ENCODE measurements at places on chromosomes 11 and 22. TPM values are rescaled to one million over a fixed set of nuclear protein-coding genes. Genes with fewer than 3 reads are reported as not detected.

DNA sequence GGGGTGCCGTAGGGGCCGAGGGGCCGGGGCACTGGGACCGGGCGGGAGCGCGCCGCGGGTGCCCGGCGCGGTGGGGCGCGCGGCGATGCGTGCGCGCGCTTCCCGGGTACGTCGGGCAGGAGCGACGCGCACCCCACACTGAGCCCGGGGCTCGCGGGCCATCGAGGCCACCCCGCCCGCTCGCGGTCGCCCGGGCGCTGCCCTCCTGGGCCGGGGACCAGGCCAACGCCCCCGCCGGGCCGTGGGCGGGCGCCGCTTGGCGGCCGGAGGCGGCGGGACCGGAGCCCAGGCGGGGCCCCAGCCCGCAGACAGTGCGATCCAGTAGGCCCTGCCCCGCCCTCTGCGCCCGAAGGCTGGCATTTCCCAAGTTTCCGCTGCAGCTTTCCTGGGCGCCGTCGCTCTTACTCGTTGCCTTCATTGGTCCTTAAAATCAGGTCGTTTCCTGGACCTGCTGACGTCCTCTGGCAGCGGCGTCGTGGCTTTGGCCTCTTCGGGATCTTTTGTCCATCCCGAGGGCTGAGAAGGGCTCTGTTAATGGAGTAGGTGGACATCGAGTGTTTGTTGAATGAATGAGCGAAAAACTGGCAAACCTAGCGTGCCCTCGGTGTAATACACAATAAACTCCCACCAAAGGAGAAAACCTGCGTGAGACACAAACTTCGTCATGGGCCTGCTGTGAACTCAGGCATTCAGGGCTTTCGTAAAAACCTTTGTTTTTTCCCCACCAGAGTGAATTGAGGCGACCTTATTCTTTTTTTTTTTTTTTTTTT lies 638 bp downstream of the PARVA start:
- DNase-seq, result no peak

The SAA1 gene
- total RNA-seq, result not detected

GRCh38 chr11:59088162-59088561 lies 2.1 kb downstream of the GLYATL1B start:
- DNase-seq, result no peak

DNA sequence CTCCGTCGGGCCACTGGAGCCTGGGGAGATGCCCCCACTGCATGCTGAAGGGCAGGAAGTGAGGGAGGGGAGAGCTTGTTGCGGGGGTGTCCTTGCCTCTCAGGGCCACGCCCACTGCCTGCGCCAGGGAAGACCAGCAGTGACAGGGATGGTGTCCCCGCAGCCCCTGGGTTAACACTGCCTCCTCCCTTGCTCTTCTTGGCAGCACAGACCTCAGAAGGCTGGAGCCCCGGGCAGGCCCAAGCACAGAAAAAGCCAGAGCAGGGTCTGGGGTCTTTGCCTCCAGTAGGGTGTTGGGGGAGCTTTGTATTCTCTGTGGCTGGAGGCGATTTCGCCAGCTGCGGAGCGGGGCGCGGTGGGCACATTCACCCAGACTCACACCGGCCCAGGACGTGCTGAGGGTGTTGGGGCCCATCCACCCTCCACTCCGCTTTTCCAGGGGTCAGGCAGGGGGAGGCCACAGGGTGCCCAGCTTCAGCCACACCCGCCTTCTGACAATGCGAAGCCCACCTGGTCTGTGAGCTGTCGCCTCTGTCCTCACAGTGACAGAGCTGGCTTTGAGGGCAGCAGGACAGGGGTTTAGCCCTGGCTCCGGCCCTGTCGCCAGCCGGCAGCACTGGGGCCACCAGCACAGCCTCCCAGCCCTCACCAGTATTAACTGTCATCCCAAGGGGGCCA lies 83.7 kb downstream of the CDKN1C start:
- no peak for DNase-seq

GRCh38 chr11:82009133-82009532 lies 724.5 kb downstream of the FAM181B start:
- no peak for DNase-seq

The LRRC4C gene
- total RNA-seq, result 90.6 TPM

DNA sequence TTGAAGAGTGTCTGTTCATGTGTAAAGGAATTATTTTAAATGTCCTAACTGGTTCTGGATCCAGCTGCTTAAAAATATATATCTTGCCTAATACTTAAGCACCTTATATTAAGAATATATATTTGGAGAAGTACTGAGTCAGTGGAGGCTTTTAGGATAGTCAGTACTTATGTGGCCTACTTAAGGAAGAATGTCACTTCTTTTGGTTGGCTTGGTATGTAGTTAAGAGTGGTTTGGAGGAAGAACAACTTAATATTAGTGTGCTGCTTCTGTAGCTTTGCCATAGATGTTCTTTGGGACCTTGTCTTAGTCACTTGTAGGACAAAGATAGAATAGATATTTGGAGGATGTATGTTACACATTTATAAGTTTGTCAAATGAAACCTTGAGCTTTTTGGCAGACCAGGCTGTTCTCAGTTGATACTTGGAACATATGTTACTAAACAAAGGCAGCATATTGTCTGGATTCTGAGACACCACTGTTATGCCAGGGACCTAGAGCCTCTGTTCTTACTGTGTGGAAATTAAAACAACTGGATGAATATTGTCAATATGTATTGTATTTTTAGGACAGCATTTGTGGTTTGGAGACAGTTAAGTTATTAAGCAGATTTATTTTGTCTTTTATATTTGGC lies 4.9 kb downstream of the HIPK3 start:
- DNase-seq, result no peak

- DNase-seq, result no peak
Observed at GRCh38 chr22:23772649-23773473, at the start of gene MMP11. MMP11 (plus strand) TSS chr22:23772849; CDS start chr22:23772871, 22 bp downstream.

DNA sequence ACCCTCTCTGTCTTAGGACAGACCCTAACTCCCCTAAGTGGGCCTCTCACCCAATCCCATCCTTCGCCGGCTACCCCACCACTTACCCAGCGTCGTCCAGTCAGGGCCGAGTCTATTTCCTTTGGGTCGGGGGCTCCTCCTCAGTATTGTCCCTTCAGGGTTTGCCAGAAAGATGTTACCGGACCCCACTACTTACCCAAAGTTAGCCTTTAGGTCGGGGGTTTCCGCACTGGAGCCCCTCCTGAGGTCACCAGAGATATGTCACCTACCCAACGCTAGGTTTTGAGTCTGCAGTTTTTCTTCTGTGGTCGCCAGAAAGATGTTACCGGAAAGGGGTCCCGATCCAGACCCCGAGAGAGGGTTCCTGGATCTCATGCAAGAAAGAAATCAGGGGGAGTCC lies 17.9 kb upstream of the B4GALNT4 start:
- no peak for DNase-seq

The CARD18 gene
- not detected for total RNA-seq

DNA sequence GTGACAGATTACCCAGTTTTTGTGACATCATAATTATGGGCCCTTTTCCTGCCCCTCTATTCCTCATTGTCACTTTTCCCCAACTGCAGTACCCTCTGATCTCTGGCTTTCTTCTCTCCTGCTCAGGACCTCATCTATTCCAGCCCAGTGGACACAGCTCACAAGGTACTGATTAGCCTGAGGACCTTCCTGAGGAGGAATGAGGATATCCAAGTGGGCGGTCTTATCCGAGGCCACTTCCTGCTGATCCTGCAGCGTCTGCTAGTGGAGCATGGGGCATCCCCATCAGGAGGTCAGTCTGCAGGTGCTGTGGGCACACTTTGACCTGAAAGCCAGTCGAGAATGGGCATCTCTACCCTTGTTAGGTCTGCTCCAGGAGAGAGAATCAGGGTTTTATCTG lies 24.5 kb upstream of the CCDC134 start:
- no peak for DNase-seq

DNA sequence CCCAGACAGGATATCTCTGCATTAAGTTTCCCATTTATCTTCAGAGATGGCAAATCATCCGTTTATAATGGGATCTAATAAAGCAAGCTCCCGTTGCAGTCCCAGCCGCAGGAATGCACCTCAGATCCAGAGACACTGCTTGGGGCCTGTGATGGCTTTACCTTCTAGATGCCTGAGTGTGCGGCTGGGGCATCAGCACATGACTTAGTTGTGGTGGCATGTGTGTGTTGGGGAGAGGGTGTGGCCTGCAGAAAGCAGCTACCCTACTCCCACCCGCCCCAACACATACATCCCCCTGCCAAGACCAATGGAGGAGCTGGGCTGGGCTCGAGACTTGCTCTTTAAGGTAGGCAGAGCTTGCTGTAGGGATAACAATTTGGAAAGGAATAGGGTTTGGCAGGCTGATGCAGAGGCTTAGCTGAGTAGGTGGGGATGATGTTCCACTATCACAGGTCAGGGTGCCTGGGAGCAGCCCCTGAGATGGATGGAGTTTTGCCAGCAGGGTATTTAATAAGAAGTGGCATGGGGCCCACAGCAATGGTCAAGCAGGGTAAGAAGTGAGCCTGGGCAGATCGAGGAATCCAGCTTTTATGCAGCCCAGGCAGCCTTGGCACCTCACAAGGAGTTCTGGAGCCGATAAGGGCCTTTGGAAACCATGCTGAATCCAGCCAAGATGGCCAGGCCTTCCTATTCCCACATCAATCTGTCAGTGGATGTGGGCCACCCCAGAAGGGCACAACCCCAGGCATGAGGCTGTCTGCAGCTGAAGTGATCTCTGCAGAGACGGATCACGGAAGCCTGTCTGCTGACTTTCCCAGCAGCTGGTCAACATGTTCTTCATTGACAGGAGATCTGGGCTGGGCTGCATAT lies 601.3 kb downstream of the BUD13 start:
- no peak for DNase-seq

GRCh38 chr11:25396847-25397246 lies 900.0 kb downstream of the LUZP2 start:
- DNase-seq, result no peak

DNA sequence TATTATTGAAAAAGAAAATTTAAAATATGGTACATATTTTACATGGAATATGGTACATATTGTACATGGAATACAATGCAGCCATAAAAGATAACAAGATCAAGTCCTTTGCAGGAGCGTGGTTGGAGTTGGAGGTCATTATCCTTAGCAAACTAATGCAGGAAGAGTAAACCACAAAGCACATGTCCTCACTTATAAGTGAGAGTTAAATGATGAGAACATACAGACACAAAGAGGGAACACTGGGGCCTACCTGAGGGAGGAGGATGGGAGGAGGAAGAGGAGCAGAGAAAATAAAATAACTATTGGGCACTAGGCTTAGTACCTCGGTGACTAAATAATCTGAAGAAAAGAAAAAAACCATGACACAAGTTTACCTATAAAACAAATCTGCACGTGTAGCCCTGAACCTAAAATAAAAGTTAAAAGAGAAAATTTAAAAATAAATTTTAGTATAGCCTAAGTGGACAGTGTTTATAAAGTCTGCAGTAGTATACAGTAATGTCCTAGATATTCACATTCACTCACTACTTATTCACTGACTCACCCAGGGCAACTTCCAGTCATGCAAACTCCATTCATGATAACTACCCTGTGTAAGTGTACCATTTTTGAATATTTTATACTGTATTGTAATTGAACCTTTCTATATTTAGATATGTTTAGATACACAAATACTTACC lies 204.4 kb downstream of the FAM76B start:
- DNase-seq, result no peak

The RAB39A gene
- total RNA-seq, result 47.7 TPM

DNA sequence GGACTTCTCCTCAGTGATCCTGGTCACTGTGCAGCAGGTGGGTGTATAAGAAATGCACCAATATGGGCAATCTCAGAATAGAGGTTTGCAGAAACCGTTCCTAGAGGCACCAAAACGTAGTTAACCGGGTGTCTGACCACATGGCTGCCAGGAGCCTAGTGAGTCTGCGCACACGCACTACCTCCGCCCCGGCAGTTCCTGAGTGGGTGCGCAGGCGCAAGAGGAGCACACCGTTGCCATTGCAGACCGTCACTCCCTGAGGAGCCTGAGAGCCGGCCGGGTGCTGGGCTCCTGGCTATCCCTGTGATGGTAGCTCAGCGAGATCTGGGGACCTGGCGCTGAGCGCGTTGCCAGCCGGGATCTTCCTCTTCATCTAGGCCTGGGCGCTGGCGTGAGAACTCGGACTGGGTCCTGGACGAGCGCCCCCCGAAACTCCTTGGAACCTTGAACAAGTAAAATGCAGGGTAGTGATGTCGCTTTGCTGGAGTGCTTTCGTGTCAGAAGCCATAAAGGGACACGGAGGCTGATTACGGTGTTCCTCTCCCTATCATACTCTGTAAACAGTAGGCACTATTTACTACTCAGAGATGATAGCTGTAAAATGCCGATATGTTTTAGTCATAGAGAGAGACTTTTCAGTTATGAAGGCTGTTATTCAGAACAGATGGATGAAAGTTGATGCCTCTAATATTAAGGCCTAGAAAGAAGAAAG lies at the start of gene MS4A13:
Gene MS4A13, plus strand, starts transcription at position 249 of the 712 bp plus-strand sequence. CDS start 2,692 bp downstream, outside the sequence.
- DNase-seq, result no peak

The POLR3H gene
- total RNA-seq, result 23.7 TPM
